SK-N-SH (cell line): ENCODE measurements at places on chromosomes 7 and 10.

GRCh38 chr10:95789902-95790301, 33.9 kb downstream of the ENTPD1 start:
- DNase-seq, result no peak

- DNase-seq, result no peak
Observed at GRCh38 chr7:132705146-132705545, 128.9 kb upstream of the PLXNA4 start.

DNA sequence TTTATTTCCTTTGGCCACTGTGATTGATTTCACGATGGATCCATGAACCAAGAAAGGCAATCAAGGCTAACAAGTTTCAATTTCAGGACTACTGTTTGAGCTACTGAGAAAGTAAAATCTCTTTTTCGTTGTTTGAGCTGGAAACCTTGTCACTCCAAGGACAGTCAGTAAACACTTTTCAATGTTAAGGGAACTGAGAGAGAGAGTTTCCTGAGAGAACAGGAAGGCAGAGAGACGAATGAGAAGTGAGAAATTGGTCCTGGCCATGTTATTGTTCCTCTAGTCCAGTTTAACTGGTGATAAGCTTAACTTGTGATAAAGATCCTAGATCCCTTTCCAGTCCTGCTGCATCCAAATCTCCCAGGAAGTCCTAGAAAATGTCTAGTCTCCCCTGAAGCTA, 909 bp upstream of the AKR1D1 start:
- no peak for DNase-seq

DNA sequence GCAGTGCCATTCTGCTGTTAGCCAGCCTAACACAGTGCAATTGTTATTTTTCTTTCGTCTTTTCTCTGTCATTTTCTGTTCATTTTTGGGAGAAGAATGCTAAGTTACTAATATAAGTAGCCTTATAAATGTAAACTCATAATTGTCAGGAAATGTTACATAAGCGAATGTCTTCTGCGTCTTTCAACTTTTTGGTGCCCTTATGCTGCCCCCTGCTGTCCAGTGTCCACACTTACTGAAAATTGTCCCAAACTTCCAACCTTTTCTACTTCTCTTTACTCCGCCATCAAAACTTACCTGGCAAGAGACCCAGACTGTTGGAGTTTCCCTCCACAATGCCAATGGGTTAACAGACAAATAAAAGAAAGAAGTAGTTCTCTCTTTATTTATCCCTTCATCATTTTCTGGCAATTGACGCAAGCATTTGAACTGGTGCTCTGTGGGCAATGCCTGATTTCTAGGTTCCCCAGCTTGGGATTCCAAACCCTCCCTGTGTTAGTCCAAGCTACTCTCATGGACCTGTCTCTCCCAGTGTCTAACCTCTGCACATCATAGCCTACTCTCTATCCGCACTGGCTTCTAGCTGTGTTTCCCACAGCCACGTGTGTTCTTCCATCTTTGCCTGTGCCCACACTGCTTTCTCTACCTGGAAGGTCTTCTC, 21.0 kb upstream of the EPC1 start:
- peak; percentile 46 for DNase-seq

DNA sequence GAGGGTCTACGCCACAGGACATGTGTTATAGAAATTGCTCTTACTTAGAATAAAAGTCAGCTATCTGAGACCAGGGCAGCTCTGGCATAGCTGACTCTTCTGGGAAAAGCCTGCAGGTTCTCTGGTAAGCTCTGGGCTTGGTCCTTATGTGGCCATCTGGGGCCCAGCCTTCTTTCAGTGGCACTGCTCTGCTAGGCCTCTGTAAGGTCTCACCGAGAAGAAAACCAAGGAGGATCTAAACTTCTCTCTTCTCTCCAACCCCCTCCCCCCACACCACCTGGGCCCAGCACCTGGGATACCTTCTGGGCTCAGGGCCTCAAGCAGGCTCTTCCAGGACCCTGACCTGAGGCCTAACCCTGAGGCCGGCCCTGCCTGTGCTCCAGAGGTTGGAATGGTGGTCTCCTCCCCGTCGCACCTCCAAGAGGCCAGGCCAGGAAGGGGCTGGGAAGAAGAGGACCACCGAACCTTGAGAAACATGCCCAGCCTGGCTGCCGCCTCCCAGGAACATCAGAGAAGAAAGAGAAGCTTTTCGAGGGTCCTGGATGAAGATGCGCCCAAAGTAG, 323.6 kb downstream of the GFRA1 start:
- no peak for DNase-seq

DNA sequence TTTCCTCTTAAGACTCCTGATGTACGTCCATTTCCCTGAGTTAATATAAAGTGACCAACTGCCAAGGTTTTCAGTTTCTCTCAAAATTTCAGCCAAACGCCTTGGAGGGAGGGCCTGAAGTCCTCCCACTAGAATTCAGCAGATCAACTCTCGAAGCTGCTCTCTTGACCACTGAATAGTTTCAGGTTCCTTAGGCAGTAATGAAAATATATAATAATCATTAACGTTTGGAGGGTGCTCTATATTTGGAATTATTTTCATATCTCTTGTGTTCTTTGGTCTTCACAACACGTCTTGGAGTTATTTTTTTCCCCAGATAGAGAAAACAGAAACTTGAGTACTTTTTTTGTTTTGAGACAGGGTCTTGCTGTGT, 123.6 kb upstream of the SFMBT2 start:
- no peak for DNase-seq

DNA sequence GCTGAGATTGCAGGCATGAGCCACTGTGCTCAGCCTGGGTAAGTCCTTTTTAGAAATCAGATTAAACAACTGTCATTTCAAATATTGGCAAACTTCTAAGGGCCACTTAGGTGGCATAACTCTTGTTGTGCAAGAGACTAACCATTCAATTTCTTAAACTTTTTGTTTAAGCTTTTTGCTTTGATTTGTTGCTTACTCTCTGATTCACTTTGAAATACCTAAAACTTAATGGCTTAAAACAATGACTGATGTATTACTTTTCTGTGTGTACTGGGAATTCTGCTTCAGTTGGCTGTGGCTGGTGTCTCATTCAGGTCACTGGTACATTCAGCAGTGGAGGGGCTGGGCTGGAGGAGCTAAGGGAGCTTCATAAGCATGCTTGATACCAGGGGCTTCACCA, 28.9 kb downstream of the ZNF25 start:
- DNase-seq, result no peak

DNA sequence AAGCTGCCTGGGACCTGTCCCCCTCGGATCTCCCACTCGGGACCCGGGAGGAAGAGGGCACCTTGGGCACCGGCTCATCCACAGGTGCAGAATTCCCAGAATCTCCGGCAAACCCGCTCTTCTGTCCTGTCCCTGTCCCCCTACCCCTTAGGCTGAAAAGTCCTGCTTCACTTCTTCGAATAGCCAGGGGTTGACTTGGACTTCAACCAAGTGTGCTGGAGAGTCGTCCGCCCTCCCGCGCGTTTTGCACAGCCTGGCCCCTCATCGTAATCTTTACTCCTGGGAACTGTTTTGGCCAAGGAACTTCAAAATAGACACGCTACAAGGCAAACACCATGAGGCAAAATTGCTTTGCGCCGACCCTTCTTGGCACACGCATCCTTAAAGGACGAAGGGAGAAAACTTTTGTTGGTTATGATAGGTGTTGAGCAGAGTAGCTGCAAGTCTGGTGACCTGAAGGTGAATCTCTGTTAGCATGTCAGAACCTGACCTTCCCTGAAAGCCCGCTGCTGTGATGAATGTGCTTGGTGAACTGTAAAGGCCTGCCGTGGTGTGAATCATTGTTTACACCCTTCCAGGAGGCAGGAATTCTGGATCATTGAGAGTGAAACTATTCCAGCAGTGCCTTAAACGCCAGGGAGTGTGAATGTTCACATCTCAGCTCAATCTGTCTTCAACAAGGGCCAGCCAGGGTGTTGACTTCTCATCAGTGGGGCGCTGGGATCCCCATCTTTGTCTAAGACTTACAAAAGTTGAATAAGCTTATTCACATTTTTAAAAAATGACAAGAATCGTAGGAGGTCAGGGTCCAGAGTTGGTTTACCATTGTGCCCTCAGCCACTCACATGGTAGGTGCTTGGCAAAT, 589 bp upstream of the RAPGEF5 start:
- no peak for DNase-seq

- no peak for DNase-seq
Observed at GRCh38 chr7:55065079-55065478, 46.3 kb downstream of the EGFR start.

GRCh38 chr7:140192620-140193019, 15.8 kb upstream of the KDM7A start:
- no peak for DNase-seq

DNA sequence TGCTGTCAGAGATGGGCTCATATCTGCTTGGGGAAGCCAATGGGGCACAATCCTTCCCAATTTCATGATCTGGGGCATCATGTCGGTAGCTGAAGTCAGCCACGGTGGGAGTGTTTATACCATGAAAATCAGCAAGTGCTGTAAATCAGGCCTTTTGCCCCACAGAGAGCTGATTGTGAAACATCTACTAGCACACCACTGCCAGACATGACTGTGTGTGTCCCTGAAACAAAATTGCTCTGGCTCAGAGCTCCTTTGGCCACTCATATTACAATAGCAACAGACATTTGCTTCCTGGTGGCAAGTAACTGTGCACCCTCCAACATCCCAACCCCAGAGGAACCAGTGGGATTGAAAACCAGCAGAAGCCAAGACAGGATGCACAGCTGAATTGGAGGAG, 23.7 kb downstream of the GPR26 start:
- DNase-seq, result no peak

- no peak for DNase-seq
Observed at GRCh38 chr7:20193242-20193777, 23.9 kb downstream of the MACC1 start.

DNA sequence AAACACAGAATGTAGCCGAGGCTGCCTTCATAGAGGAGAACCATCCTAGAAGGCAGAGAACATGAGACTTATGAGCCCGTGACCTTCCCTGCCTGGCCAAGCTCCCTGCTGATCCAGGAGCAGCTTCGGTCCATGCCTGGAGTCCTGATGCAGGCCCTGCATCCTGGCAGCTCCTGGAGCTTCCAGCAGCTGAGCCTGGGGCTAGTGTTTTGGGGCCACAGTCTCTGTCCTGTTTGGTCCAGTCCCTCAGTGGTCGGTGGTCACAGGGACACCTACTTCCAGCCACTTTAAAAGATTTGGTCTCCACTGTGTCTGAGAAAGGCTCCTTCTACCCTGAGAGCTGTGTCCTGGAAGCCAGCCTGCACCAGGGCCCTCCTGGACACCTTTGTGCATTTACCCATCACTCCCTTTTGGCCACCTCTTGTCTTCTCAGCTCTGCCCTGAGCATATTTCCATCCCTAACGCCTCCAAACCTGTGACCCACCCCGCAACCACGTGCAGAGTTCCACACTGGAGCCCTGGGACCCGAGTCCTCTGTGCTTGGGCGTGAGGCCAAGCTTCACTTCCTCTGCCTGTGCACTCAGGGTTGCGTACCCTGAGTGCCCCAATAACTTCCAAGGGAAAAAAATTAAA, 315.2 kb upstream of the ZNF32 start:
- no peak for DNase-seq

GRCh38 chr10:62248465-62248864, 20.2 kb downstream of the RTKN2 start:
- no peak for DNase-seq

- no peak for DNase-seq
Observed at GRCh38 chr10:26436848-26437247, 1.3 kb upstream of the APBB1IP start.

- DNase-seq, result no peak
Observed at GRCh38 chr7:26618449-26618848, 245.9 kb downstream of the SKAP2 start.

DNA sequence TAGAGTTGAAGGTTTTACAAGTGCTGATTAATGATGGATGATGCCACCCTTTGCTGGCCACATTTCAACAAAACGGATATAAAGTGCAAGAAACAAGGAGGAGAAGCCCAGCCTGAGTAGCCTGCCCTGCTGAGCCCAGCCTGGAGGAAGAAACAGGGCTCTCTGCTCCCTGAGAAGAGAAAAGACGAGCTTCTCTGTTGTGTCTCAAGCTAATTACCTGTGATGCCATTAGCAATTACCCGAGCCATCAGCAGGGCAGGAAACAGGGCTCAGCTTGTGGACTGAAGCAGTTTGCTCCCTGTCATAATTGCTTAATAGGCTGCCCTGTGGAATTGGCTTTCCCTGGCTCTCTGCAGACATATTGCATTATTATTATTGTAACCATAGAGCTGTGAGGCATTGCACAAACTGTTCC, 709.3 kb upstream of the AUTS2 start:
- DNase-seq, result peak; percentile 78

DNA sequence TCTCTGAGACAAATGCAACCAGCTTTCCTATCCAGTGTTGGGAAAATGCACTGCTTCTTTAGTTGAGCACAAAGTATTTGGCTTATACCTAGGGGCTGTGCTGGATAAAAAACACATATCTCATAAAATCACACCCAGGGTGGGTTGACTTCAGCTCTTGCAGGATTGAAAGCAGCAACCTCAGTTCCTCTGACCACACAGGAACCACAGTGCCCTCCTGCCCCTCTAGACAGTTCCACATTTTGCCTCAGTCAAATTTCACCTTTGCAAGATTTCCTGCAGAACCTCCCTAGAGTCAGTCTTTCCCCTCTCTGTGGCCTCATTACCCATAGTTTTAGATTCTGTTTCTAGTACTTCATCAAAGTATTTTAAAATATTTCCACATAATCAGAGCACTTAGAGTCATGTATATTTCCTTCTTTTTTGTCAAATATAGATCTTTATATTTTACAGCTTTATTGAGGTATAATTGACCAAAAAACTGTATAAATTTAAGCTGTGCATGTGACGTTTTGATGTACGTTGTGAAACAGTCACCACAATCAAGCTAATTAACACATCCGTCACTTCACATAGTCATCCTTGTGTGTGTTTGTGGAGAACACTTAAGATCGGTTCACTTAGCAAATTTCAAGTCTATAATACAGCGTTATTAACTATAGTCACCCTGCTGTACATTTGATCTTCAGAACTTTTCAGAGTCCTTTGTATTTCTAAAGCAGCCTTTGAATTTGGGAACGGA, 37.0 kb upstream of the EGR2 start:
- no peak for DNase-seq

GRCh38 chr10:43082087-43082486, 5.2 kb downstream of the RET start:
- DNase-seq, result no peak
